Esophagus squamous epithelium (tissue), 5 donors: ENCODE measurements at places on chromosomes 6 and 20.

GRCh38 chr6:6655805-6656251, 67.3 kb downstream of the LY86 start:
- DNase-seq, result no peak

DNA sequence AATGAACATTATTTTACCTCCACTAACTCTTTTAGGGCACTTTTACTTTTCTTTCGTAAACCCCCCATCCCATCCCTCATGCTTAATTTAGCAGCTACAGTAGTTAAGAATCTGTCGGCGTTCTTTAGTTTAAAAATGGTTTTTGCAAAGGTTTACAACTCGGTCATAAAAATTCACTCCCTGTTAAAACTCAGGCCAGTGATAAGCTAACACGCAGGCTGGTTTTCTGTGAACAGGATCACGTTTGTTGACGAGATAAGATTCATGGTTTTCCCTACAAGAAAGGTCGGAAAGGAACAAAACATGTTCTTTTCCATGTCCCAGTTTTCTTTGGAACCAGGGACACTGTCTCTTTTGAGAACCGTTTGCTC, 101.1 kb downstream of the TOX2 start:
- no peak for DNase-seq

GRCh38 chr6:153340568-153340967, 209.5 kb upstream of the RGS17 start:
- DNase-seq, result no peak

DNA sequence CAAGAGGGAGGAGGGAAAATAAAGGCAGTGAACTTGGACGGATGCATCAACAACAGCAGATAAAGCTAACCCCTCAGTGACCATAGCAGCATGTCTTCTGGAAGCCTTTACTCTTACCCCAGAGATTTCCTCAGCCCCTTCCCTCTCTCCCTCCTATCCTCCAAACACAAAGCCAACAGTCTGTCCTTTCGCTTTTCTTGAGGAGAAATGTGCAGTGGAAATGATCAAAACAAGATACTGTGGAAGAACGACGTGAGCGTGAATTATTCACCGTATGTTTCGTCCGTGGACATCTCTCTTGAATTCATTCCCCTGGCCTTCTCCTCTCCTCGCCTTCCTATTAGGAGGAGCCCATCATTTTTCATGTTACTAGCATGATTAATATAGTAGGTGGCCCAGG, 8.5 kb downstream of the NRN1 start:
- no peak for DNase-seq

DNA sequence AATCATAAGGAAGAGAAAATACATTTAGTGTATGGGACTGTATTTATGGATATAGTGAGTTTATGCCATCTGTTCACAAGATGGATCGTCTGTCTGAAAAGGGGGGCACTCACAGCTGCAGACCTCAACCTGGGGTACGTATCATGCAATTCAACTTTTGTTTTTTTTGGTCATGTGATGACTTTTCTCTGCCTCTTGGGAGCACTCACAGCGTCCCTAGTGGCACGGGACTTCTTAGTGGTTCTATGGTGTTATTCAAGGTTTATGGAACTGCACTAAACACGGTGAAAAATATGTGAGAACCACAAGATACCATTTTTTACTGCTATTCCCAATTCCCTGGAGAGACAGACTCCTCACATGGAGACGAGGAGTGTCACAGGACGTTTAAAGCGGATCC, 60.4 kb upstream of the MPC1 start:
- DNase-seq, result no peak

DNA sequence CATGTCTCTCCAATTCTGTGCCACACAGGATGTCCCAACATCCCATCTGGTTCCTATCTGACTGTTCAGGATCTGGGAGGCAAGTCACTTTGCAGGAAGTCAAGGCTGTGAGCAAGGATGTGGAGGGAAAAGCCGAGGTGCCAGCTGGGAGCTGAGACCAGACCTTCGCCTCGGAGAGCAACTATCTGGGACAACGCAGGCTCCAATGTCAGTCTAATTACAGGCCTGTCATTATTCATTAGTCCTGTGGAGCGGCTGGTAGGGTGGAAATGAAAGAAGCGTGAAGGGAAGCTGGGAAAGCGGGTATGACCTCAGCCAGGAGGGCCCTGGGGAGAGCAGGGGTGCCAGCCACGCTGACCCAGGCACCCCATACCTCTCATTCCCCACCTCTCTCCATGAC, 147.3 kb downstream of the UNC5CL start:
- no peak for DNase-seq

- no peak for DNase-seq
Observed at GRCh38 chr6:137193256-137194070, 20.0 kb upstream of the IL22RA2 start.

GRCh38 chr6:132817554-132818403, 3.4 kb downstream of the RPS12 start:
- DNase-seq, result no peak

DNA sequence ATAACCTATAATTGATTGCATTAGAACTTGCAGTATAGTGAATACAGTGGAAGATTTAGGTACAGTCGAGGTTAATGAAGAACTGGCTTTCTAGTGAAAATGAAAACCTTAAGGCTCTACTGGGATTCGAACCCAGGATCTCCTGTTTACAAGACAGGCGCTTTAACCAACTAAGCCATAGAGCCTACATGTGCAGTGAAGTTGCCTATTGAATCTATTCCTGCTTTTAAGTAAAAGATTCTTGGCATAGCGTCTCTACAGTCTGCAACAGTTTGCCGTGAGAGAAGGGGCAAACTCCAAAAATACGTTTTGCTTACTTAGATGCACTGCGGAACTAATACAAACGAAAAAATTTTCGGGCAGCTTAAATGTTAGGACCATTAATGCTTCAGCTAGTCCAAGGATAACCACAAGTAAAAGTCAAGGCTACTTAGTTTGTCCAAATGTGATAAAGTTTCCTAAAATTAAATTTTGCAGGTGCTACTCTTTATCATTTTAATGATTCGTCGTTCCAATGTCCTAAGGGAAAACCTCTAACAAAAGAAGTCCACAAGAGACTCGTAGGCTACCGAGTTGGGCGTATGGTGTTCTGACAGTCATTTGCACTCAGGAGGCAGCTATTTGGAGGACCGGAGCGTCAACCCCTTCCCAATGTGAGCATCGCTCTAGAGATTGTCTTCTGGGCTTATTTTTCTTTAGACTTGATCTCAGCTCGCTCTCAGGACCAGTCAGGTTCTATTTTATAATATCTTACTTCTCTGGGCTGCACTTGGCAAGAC, 31.3 kb upstream of the ZSCAN23 start:
- DNase-seq, result no peak

- no peak for DNase-seq
Observed at GRCh38 chr20:45322952-45323383, 14.9 kb upstream of the MATN4 start.

- DNase-seq, result no peak
Observed at GRCh38 chr20:9515741-9516233, 1.4 kb downstream of the LAMP5 start.

GRCh38 chr6:111339294-111339693, 143.7 kb downstream of the REV3L start:
- no peak for DNase-seq

- DNase-seq, result no peak
Observed at GRCh38 chr6:14499841-14500240, 382.3 kb downstream of the CD83 start.

DNA sequence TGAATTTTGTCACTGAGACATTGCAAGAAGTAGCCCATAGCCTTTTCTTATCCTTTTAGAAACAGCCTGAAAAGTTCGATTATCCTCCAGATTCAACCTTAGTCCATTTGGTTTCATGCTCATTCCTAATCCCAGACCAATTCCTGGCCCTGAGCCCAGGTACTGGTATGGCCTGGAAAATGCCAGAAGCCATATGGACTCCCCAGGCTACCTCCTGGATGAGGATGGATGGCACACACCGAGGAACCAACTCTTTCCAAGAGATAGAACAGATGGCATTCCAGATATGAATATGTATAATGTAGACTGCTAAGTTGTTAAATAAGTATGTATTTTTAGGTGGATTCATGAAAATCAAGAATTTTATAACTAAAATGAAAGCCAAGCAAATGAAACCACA, 51.6 kb upstream of the SNAP25 start:
- no peak for DNase-seq

GRCh38 chr6:106530502-106530901, 98.8 kb downstream of the RTN4IP1 start:
- no peak for DNase-seq

GRCh38 chr6:48754641-48755040, 643.6 kb upstream of the PTCHD4 start:
- no peak for DNase-seq

- no peak for DNase-seq
Observed at GRCh38 chr6:152271776-152272464, 365.2 kb downstream of the SYNE1 start.

- no peak for DNase-seq
Observed at GRCh38 chr6:29992807-29993206, 50.5 kb downstream of the HLA-A start.

- DNase-seq, result no peak
Observed at GRCh38 chr6:52102405-52102804, 15.0 kb upstream of the PKHD1 start.

GRCh38 chr6:145670311-145670710, 65.0 kb downstream of the EPM2A start:
- DNase-seq, result no peak

DNA sequence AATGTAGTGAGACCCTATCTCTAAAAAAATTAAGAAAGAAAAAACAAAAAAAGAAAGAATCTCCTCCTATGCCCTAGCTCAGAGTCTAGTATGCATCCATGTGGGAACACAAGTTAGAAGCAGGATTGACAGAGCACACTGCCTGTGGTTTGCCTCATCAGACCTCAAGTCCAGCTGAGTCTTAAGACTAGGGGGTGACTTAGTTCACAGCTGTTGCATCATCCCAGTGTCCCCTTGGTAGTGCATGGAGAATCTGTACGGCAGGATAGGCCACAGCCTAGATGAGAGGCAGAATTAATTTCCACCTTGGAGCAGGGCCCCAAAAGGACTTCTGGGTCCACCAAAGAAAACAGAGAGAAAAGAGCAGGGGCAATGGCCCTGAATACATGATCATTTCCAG, 13.7 kb downstream of the PNPLA1 start:
- no peak for DNase-seq

GRCh38 chr6:13368731-13369115, 40.4 kb upstream of the TBC1D7 start:
- DNase-seq, result no peak

DNA sequence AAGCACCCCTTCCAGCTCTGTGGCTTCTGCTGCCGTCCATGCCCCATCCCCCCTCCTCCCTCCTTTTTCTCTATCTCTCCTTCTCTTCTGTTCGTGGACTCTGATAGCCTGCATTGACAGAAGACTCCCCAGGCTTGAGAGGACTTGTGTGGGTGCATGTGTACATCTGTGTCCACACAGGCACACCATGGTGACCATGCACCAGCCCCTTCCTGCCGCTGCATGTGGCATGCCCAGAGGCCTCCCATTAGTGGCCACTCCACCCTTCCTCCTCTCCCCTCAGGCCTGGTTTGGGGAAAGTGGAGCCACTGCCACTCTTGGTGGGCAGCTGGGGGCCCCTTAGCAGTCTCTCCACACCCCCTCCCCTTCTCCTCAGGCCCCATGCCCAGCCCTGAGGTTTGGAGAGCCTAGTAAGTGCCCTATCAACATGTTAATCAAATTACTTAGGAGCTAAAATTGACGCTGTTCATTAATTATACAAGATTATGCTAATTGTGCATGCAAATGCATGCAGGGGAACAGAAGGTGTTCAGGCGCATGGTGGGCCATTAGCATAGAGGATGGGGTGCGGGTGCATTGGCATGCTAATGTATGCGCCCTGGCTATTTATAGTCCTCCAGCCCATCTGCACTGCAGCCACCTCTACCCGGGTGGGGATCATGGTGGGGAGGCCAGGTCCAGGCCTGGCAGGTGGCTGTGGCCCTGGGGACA, 45.9 kb downstream of the EBF4 start:
- no peak for DNase-seq

GRCh38 chr20:32570401-32571190, 14.5 kb downstream of the NOL4L start:
- no peak for DNase-seq

- no peak for DNase-seq
Observed at GRCh38 chr6:111804627-111805235, 68.5 kb downstream of the FYN start.

- DNase-seq, result no peak
Observed at GRCh38 chr20:35776513-35777101, 4.8 kb downstream of the PHF20 start.

GRCh38 chr6:2209226-2209809, 36.1 kb downstream of the GMDS start:
- DNase-seq, result no peak
